ENCODE measurements at places on chromosomes 3 and 15.

- DNase-seq, result no peak
Measured at GRCh38 chr3:127630811-127631714, 2.1 kb downstream of the PODXL2 start.

- DNase-seq, result no peak
Measured at GRCh38 chr15:79635897-79636561, 203.9 kb downstream of the MINAR1 start.

GRCh38 chr3:177300842-177301241 is 103.6 kb upstream of the TBL1XR1 start:
- DNase-seq, result no peak

GRCh38 chr3:129688271-129688895 is 81.9 kb upstream of the PLXND1 start:
- no peak for DNase-seq

DNA sequence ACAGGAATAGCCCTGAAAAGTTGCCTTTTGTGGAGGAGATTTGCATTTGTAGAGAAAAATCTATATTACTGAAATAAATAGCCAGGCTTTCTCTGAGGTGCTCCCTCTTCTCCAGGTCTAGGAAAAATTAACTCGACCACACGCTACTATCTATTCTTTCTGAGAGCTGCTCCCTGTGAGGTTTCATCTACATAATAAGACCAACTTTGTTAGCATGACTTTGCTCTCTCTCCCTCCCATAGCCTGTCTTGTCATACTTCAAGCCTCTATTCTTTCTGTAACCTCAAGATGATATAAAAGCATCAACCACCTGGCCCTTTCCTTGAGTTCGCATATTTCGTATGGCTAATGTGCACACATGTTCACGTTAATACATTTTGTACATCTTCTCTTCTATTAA is 75.8 kb upstream of the STRIT1 start:
- DNase-seq, result no peak

DNA sequence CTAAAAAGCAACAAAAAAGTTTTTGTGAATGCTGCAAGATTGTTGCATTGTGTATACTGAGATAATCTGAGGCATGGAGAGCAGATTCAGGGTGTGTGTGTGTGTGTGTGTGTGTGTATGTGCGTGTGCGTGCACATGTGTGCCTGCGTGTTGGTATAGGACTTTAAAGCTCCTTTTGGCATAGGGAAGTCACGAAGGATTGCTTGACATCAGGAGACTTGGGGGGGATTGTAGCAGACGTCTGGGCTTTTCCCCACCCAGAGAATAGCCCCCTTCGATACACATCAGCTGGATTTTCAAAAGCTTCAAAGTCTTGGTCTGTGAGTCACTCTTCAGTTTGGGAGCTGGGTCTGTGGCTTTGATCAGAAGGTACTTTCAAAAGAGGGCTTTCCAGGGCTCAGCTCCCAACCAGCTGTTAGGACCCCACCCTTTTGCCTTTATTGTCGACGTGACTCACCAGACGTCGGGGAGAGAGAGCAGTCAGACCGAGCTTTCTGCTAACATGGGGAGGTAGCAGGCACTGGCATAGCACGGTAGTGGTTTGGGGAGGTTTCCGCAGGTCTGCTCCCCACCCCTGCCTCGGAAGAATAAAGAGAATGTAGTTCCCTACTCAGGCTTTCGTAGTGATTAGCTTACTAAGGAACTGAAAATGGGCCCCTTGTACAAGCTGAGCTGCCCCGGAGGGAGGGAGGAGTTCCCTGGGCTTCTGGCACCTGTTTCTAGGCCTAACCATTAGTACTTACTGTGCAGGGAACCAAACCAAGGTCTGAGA is 4.7 kb downstream of the BHLHE40 start:
- DNase-seq, result peak; percentile 87

- no peak for DNase-seq
Measured at GRCh38 chr3:135213822-135214221, 418.8 kb downstream of the EPHB1 start.

- no peak for DNase-seq
Measured at GRCh38 chr15:81120069-81120468, 14.0 kb upstream of the CFAP161 start.

- no peak for DNase-seq
Measured at GRCh38 chr3:23863060-23863459, 53.7 kb downstream of the NKIRAS1 start.
